Upper lobe of left lung (tissue), 6 donors: ENCODE measurements at places on chromosomes 7 and 10.

GRCh38 chr7:151752037-151752436 is 124.9 kb downstream of the PRKAG2 start:
- no peak for DNase-seq

DNA sequence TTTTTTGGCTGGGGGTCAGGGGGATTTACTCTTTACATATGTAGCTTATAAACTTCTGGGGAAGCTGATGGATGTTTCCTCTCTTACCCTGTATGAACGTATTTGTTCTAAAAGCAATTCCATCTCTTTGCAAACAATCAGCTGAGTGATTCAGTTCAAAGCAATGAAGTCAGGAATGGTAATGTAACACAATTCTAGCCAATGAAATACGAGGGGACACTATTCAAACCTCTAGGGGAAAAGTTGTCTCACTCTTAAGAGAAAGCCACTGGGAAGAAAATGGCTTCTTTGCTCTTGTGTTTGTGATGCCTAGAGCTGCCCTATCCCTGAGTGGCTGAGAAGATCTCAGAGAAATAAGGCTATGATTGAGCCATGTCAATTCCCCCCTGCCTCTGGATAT is 134.8 kb upstream of the SEMA3C start:
- no peak for DNase-seq

DNA sequence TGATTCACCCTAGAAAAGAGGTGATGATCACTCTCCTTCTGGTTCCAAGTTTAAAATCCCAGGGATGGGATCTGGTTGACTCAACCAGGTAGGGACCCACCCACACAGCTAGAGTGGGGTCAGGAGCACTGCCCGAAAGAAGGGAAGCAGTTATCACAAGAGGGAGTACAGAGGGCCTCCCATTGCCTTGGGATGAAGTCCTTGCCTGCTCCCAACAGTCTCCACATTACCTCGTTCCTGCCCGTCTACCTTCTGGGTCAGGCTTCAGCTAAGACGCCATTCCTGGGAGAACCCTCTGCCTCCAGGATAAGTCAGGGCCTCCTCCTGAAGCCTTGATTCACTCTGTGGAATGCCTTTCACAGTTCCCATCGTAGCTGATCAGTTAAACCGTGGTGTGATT is 23.8 kb downstream of the ZMIZ2 start:
- no peak for DNase-seq

DNA sequence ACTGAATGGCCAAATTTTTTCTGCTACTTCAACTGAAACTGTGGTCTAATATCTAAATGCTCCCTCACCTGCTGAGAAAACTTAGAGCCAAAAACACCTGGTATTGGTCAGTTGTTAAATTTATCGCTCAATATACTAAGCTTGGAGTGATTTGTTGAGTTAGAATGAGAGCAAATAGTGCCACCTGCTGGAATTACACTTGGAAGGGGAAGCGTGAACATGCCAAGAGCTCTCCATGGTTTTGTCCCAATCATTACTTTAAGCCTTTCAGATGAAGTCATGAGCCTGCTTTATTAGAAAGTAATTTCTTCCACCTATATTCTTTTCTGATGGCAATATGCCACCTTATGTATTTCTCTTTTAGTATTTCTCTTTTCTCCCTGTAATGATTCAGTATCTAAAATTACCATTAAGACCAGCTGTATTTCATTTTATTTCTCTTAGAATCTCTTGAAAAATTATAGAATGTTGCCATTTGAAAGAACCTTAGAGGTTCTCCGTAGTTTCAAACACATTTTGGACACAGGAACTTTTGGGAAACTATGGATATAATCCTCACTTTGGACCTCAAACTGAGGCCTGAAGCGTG is 447.8 kb upstream of the C7orf33 start:
- no peak for DNase-seq

- no peak for DNase-seq
These were observed 96.0 kb downstream of the ANK3 start for GRCh38 chr10:60293581-60294175.

GRCh38 chr10:102240467-102241031 is 763 bp downstream of the PITX3 start:
- no peak for DNase-seq

DNA sequence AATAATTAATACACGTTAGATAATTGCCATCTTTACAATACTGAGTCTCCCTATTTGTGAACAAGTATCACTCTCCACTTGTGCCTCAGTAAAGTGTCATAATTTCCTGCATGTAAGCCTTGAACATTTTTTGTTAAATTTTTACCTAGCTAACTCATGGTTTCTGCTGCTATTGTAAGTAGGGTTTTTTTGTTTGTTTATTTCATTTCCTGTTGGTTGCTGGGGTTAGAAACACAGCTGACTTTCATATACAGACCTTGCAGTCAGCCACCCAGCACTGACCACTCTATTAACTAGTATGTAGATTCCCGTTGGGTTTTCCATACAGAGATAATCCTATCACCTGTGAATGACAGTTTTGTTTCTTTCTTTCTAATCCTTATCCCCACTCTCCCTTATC is 133.3 kb downstream of the MPP7 start:
- DNase-seq: no peak

GRCh38 chr10:99872367-99873162 is 90.1 kb downstream of the ABCC2 start:
- no peak for DNase-seq

GRCh38 chr10:18140149-18140956 is at the start of gene CACNB2:
Gene CACNB2, plus strand, starts transcription at chr10:18140424.
- peak; percentile 92 for DNase-seq

DNA sequence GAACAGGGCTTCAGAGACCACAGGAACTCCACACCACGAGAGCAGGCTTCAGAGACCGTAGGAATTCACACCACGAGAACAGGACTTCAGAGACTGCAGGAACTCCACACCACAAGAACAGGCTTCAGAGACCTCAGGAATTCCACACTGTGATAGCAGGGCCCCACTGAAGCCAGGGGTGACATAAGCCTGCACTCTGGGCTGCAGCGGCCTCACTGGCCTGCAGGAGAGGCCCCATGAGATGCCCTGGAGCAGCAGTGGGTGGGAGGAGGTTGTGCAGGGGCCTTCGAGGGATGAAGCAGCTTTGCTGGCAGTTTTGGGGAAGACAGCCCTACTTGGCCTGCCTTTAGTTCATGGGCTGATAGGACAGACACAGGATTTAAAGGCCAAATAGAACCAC is 614.7 kb downstream of the PTPRN2 start:
- no peak for DNase-seq

GRCh38 chr7:36192053-36192824 is 39.2 kb downstream of the EEPD1 start:
- peak; percentile 47 for DNase-seq

GRCh38 chr7:154978017-154978416 is 24.9 kb downstream of the PAXIP1 start:
- no peak for DNase-seq

GRCh38 chr10:47008769-47009168 is 97.5 kb downstream of the PTPN20 start:
- DNase-seq: no peak

DNA sequence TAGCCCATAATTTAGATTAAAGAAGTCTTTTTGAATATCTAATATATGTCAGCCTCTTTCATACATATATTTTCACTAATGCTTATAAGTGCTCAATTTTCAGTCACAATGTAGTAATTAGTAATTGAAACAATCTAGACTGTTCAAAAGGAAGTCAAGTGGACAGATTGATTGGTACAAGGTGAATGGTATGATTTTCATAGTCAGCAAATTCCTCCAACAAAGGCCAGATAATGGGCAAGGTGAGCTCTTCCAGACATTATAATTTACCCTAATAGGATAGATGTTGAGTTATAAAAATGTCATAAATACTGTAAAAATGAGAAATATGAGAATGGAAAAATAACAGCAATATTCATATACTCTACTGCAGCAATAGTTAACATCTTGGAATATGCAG is 44.4 kb upstream of the OPN4 start:
- DNase-seq: no peak

GRCh38 chr7:119994928-119995327 is 278.0 kb upstream of the KCND2 start:
- DNase-seq: no peak

GRCh38 chr7:106591146-106591545 is 69.8 kb downstream of the CCDC71L start:
- DNase-seq: no peak

- no peak for DNase-seq
These were observed 68.4 kb downstream of the RAMP3 start for GRCh38 chr7:45225948-45226335.

GRCh38 chr10:123150271-123150985 is 2.5 kb downstream of the HMX2 start:
- no peak for DNase-seq

DNA sequence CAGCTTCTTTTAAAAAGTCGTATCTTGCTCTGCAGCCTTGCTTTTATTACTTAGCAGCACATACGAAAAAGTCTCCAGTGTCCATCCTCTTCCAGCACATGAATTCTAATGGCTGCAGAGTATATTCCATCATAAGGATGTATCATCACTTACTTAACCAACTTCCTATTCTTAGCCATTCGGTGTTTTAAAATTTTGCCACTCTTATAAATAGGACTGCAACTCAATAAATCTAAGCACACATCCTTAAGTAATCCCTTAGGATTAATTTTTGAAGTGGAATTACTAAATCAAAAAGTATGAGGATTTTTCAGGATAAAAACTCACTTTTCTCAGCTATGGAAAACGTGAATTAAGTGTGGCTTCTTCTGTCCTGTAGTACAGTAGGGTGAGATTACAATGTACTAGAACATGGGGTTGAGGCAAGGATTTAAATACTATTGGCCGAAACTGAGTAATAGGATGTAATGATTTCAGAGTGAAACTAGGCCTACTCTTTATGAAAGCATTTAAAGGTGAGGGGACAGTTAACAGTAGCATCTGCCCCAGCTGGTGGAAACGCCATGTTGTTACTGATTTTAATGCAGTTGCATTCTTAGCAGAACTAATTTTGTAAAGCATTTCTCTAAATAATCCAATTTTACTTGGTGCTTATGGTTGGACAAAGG is 1035.5 kb downstream of the LRMDA start:
- DNase-seq: no peak

GRCh38 chr7:74498996-74499834 is 45.5 kb downstream of the GTF2IRD1 start:
- no peak for DNase-seq

DNA sequence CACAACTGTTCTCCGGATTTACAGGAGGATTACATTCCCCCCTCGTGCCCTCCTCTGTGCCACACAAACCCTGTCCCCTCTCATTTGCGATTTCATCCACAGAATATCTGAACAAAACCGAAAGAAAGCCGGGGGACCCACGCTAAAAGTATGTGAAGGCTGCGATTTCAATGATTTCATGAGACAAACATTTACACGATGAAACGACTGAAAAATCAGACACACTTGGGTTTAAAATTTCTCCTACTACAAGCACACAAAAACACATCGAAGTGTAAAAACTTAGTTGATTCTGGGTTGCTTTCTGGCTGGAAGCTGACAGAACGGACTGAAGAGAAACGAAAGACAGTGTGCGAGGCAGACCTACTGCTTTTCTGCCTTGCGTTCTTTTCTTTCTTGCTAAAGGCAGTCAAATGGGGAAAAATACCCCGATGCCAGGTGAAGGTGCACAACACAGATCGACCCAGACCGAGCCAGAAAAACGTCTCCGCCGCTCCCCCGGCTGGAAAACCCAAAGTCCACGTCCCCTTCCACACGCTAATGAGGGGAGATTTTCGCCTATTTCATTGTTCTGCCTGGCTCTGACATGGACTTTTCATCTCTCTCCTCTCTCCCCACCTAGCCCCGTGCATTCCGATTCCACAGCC is 1.2 kb downstream of the HIPK2 start:
- DNase-seq: no peak

GRCh38 chr7:151381098-151381347 is 28.8 kb downstream of the WDR86 start:
- no peak for DNase-seq

DNA sequence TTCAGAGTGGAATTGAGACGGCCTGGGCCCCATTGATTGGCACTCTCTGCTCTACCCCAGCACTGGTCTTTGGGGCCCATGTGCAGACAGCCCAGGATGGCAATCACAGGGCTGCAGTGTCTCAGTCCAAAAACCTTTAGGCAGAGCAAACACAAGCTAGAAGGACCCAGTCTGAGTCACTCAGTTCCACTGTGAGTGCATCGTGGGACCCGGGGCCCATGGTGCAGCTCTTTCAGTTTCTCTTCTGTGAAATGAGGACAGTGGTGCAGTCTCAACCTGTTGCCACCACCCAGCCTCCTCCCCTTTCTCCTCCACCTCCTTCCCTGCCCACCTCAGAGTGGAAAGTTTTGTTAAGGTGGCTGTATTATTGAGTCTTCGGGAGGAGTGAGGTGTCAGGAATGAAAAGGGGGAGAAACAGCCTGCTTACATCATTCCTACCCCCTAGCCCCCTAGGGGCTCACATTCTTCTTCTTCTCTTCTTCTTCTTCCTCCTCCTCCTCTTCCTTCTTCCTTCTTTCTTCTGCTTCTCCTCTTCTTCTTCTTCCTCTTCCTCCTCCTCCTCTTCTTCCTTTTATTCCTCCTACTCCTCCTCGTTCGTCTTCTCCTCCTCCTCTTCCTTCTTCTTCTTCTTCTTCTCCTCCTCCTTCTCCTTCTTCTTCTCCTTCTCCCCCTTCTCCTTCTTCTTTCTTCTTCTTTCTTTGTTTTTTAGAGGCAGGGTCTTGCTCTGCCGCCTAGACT is 19.5 kb upstream of the CARD11 start:
- no peak for DNase-seq

- DNase-seq: no peak
These were observed 10.4 kb downstream of the WASL start for GRCh38 chr7:123738356-123738755.

DNA sequence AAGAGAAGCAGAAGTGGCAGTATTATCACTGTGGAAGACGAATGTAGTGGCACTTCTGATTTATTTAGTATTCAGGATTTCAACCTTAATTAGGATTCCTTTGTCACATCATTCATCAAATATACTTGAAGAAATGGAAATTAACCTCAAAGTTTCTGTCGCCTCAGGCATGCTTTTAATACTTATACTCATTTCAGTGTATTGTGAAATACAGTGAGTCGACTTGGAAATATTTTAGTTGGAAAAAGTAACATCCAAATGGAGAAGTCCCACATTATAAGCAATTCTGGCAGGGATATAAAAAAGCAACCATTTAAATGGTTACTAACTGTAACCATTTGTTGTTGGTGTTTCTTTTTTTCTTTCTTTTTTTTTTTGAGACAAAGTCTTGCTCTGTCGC is 648.8 kb downstream of the ARL4A start:
- no peak for DNase-seq

- no peak for DNase-seq
These were observed 47.1 kb downstream of the ZNF680 start for GRCh38 chr7:64515781-64516180.

DNA sequence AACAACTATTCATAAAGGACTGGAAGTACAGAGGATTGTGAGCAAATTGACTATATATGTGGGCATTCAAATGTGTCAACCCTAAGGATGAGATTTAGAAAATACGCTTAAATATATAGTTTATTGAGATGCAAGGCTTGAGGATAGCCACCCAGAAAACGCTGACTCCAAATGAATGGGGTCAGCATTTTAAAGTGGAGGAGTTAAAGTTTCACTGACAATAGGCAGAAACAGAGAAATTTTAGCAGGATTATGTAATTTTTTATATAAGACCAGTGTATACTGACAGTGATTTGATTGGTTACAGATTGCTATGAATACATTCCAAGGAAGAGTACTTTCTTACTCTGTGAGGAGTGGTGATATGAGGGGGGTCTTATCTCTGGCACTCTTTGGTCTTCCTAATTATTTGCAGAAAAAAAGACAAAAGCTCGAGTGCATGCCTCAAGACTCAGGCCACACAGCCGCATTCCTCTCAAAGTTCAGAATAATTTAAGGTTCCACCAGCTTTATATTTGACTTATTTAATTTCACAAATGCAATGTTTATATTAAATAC is 38.6 kb upstream of the ARL4A start:
- DNase-seq: no peak
